Fibroblast of lung (primary cell): ENCODE measurements at places on chromosomes 7 and 10. TPM values are rescaled to one million over a fixed set of nuclear protein-coding genes. Genes with fewer than 3 reads are reported as not detected.

DNA sequence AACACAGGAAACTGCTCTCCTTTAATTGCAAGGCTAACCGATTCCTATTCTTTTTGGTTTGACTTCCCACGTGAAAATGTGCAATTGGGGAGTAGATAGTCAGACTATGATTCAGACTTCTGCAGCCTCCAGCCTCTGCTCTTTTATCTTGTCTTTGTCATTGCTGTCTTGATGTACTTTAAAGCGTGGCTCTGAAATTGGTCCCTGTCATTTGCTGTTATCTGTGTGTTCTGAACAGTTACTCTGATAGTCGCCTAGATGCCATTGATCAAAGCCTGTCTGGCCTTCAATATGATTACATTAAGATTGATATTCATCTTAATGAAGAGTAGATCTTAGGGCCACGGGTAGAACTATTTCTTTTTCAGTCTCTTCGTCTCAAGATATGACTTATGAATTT is 799.2 kb downstream of the REEP3 start:
- no peaks in the 10 kb centered on the region for H3K36me3 ChIP-seq
- no peak overlapping the region for H3K4me3 ChIP-seq
- H3K4me1 ChIP-seq: no peaks in the 10 kb centered on the region

GRCh38 chr10:119478811-119479341 is 63.6 kb downstream of the RGS10 start:
- no peak overlapping the region for H3K27ac ChIP-seq
- H3K4me3 ChIP-seq: no peak overlapping the region
- H3K27me3 ChIP-seq: peaks cover 34% of the 10 kb centered on the region
- H3K36me3 ChIP-seq: no peaks in the 10 kb centered on the region
- no peaks in the 10 kb centered on the region for H3K4me1 ChIP-seq

DNA sequence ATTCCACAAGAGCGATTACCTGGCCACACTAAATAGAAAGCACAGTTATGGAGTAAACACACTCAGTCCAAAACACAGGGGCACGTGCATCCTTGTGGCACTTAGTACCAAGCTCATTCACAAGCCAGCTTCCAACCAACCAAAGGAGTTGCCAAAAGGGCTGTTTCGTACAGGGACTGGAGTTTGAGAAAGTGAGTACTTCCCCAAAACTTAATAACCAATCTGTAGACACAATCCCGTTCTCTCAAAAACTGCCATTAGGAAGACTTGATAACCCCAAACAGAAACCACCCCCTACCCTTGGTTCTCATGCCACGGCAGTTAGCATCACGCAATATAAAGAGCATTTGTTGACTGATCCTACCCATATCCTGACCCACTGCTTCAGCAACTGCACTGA is 166.2 kb upstream of the ASAH2 start:
- H3K4me3 ChIP-seq: peak overlapping the region; percentile 99
- peak overlapping the region; percentile 90 for H3K27ac ChIP-seq
- no peaks in the 10 kb centered on the region for H3K27me3 ChIP-seq
- DNase-seq: no peak
- H3K36me3 ChIP-seq: no peaks in the 10 kb centered on the region

DNA sequence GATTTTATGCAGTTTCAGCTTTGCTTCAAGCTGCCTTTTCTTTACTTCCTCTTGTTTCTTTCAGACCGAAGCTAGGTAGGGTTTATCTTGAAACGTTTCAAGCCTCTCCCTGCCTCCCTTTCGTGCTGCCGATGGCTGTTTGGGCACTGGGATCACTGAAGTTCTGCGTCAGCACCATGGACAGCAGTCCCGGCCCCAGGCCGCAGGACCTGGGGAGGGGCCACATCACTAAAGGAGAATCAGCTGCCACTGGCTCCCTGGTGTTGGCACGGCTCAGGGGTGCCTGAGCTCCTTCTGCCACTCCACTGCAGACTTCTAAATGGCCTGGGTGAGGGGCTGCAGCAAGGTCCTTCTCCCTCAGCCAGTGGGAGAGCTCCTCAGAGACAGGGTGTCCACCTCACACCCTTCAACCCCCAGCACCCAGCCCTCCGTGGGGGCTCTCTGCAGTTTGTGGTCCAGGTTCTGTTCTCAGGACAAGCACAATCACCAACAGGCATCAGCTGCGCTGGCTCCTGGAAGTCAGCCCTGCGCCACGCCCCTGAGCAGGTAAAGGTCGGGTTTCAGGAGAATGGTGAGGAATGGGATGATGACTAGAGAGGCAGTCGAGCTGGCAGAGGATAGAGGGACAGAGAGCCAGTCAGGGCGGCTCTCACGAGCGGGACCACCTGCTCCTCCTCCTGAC is 387.2 kb downstream of the TCERG1L start:
- DNase-seq: no peak
- no peaks in the 10 kb centered on the region for H3K36me3 ChIP-seq
- no peak overlapping the region for H3K27ac ChIP-seq
- no peak overlapping the region for H3K4me3 ChIP-seq
- no peaks in the 10 kb centered on the region for H3K4me1 ChIP-seq

DNA sequence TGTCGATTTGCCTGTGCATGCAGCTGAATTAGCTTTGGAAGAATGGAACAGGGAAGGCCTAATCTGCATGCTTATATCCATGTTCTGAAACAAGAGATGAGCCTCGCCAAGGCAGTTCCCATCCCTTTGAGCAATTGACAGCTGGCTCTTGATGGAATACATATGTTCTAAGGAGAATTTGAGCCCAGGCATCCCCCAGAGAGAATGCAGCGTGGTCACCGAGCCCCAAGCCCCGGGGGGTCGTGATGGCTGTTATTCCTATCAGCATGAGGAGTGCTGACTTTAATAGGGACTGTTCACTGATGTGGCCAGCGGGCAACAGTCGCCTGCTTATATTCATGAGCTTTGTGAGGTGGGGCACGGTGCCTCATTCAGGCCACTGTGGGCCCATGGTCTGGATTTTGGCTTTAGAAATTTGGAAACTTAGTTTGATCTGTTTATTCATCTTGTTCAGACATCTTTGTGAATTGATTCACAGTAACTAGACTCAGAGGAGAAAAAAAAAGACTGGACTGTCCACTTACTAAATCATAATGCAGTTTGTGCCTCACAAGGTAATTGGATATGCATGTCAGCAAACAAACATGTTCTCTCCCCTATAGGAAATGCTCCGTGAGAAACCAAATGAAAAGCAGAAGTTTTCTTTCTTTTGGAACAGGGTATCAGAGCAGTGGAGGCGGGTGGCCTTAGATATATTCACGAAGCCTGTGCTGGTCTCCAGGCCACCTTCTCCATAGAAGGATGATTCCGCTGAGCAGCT is 204.9 kb downstream of the CCDC3 start:
- DNase-seq: no peak
- H3K4me3 ChIP-seq: no peak overlapping the region
- H3K27ac ChIP-seq: no peak overlapping the region
- no peaks in the 10 kb centered on the region for H3K27me3 ChIP-seq
- no peaks in the 10 kb centered on the region for H3K4me1 ChIP-seq

The EVX1 gene
- total RNA-seq: not detected in 2 replicates

DNA sequence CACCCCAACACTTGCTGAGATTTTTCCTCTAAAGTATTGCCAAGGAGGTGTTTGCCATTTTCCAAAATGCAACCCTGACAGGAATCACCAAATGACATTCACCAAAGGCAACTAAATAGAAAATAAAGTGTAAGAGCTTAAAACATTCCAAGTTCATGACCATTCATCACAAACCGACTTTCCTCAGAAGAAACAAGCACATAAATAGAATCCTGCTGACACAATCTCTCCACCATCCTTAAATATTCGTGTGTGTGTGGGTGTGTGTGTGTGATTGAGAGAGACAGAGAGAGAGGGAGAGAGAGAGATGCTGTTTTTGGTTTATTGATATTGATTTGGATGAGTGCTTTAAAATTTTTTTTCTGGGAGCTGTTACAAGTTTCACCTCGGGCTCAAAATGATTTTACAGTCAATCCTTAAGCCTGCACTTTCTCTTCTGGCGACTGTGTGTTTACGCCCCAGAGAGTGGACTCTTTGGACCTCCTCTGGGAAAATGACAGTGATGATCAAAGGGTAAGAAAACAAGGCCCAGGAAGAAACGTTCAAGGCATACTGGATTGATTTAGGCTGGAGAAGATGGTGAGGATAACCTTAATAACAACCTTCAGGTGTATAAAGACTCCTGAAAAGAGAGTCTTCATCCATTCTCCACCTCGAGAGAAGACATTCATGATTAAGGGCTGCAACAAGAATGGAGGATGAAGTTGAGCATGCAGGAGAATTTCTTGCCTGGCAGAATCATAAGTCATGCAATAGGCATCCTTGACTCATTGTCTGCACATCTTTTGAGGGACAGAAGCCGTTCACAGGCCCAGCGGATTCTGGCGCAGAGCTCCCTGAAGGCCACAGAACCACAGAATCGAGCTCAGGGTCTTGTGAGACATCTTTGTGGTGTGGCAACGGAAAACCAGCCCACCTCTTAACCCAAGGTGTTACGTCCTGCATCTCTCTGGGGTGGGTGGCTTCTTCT is 104.4 kb upstream of the FGFR2 start:
- no peak overlapping the region for H3K4me3 ChIP-seq
- H3K36me3 ChIP-seq: no peaks in the 10 kb centered on the region
- H3K27ac ChIP-seq: no peak overlapping the region
- H3K4me1 ChIP-seq: no peaks in the 10 kb centered on the region

The DNAJB6 gene
- 84.5 and 86.2 TPM in 2 replicates for total RNA-seq

The MPP7 gene
- 0.51 and 0.99 TPM in 2 replicates for total RNA-seq

The CYP2W1 gene
- total RNA-seq: not detected in 2 replicates

The GPR26 gene
- not detected in 2 replicates for total RNA-seq

The C7orf57 gene
- total RNA-seq: not detected in 2 replicates

DNA sequence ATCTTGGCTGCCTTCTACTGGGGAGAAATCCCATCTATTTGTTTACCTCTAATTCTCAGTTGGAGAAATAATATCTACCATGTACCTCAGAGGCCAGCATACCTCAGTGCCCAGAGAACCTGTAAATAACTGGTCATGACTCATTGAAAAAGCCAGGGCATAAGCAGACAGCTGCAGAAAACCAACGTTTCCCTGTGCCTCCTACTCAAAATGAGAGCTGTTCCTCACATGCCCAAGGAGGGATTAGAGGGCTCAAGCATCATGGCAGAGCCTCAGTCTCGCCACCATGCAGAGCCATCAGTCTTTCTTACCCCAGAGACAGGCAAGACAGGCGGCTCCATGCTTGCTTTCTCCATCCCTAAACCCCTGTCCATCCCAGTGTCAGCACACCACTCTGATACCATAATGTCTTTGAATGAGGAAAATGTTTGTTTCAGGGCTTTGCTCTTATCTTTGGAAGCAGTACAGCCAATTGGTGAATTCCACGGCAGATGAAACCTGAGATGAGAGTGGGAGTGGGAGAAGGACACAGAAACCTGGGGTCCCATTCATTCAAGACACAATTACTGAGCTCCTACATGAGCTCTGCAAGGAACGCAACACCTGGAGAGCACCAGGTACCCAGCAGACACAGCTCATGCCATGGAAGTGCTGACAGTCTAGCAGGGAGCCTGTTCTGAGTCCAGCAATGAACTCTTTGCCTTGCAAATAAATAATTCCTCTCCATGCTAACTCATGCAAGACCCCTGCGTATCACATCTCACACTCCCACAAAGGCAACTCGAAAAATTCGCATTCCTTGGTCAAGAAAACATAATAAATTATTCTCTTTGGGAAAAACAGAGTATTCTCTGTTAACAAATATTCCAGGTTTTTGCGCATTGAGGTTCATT is 21.1 kb downstream of the PON1 start:
- H3K27ac ChIP-seq: no peak overlapping the region
- no peaks in the 10 kb centered on the region for H3K27me3 ChIP-seq
- H3K4me1 ChIP-seq: no peaks in the 10 kb centered on the region
- no peaks in the 10 kb centered on the region for H3K36me3 ChIP-seq

The HMX3 gene
- not detected in 2 replicates for total RNA-seq

DNA sequence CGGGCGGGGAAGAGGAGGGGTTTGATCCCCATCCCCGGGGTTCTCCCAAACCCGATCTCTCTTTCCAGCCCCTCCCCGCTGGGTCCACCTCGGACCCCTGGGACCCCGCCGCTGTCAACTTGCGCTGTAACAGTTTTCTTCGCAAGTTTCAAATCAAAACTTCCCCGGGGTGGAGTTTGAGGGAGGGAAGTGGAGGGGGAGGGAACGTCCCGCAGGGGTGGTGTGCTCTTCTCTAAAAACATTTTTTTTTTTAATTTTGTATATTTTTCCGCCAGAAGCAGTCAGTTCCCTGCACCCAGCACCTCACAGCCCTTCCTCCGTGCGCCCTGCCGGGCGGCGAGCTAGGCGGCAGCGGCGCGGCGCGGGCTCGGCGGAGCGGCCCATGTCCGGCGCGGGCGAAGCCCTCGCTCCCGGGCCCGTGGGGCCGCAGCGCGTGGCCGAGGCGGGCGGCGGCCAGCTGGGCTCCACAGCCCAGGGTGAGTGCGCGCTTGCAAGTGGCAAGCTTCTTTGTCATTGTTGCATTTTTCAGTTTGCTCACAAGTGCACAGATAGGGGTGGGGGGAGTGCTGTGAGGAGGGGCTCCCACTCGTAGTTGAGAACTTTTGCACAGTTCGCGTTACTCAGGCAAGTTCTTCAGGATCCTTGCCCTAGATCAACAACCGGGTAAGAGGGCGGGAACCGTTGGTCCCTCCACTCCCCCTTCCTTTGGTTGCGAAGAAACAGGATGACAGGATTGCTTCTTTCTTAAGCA is 933 bp downstream of the MDFIC start:
- H3K4me1 ChIP-seq: peaks cover 6% of the 10 kb centered on the region
- no peaks in the 10 kb centered on the region for H3K36me3 ChIP-seq
- peak; percentile 89 for DNase-seq
- peak overlapping the region; percentile 76 for H3K27ac ChIP-seq
- H3K27me3 ChIP-seq: no peaks in the 10 kb centered on the region
- H3K4me3 ChIP-seq: peak overlapping the region; percentile 56
